ENCODE measurements at places on chromosomes 2 and 18. TPM values are rescaled to one million over a fixed set of nuclear protein-coding genes. Genes with fewer than 3 reads are reported as not detected.
A peak's percentile ranks its signal among the peaks of the same experiment; 100 is the strongest.

SERPINB10 gene
- total RNA-seq, result not detected

DNA sequence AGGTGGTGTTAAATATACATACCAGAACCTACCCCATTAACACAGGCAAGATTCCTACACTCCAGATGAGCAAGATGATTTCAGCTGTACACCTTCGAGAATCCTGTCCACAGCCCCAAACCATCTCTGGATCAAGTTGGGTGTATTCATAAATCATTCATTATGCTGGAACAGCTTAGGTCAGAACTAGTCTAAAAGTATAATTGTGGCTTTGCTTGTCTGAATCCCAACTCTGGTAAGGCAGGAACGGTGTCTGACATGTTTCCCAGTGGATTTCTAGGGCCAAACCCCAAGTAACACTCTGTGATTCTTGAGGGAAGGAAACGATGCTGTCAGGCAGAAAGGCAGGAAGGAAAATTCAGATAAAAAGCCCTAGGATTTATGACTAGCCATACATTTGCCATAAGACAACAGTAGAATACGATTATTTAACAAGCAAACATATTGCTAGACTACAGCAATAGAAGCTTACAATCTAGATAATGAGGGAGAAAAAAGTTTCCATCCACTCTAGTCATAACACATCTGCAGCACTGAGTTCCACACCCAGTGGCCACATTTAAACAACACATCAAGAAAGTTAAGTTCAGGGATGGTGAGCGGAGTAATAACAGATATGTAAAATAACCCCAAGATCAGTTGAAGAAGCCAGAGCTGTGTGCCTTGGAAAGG is 444.8 kb downstream of the RND3 start:
- no peak overlapping the region for H3K27ac ChIP-seq
- H3K4me3 ChIP-seq, result no peak overlapping the region
- no peaks in the 10 kb centered on the region for H3K27me3 ChIP-seq
- DNase-seq, result no peak
- H3K36me3 ChIP-seq, result no peaks in the 10 kb centered on the region

DNA sequence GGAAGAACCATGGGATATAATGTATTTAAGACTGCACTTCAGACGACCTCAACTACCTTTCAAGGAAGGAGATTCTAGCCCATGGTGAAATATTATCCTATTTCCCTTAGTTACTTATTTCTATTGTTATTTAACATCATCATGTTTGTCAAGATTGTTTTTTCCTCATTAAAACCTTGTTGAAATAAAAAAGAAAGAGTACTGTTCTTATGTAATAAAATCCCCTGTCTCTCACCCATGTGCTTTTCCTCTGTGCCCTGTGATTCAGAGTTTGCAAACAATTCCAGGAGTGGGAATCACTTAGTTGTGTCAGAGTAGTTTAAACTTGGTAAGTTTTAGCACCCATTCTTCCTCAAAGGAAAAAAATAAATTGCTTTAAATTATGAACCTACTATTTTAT is 43.6 kb downstream of the ERBB4 start:
- no peaks in the 10 kb centered on the region for H3K4me1 ChIP-seq
- no peaks in the 10 kb centered on the region for H3K36me3 ChIP-seq
- H3K4me3 ChIP-seq, result no peak overlapping the region
- H3K27me3 ChIP-seq, result no peaks in the 10 kb centered on the region

DNA sequence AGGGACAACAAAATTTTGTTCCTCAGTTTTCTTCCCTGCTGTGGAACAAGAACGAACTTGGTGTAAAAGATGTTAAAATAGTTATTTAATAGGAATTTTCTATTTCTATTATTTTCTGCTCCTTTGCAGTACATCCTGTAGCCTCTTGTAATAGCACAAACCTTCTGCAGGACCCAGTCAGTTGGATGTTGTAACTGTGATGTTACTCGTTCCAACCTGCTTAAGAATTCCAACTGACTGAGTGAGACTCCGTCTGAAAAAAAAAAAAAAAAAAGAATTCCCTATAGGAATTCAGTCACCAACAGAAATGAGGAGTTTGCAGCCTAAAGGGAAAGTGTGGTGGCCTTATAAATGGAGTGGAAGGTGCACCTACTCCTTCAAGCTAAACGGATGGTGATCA is 46.4 kb upstream of the CDH20 start:
- no peaks in the 10 kb centered on the region for H3K4me1 ChIP-seq
- H3K36me3 ChIP-seq, result no peaks in the 10 kb centered on the region
- DNase-seq, result no peak
- H3K27me3 ChIP-seq, result no peaks in the 10 kb centered on the region
- no peak overlapping the region for H3K4me3 ChIP-seq
- H3K27ac ChIP-seq, result no peak overlapping the region

CLEC4F gene
- total RNA-seq, result not detected

GRCh38 chr2:216879727-216880508 is 20.1 kb upstream of the TNP1 start:
- no peaks in the 10 kb centered on the region for H3K27me3 ChIP-seq
- DNase-seq, result no peak
- H3K27ac ChIP-seq, result no peak overlapping the region

- H3K36me3 ChIP-seq, result no peaks in the 10 kb centered on the region
- no peak for DNase-seq
- H3K27me3 ChIP-seq, result peaks cover 39% of the 10 kb centered on the region
- H3K4me3 ChIP-seq, result no peak overlapping the region
- H3K4me1 ChIP-seq, result no peaks in the 10 kb centered on the region
These were observed 761 bp downstream of the ST8SIA5 start for GRCh38 chr18:46756025-46756558.

GAL3ST2 gene
- 3.9 TPM for total RNA-seq

DCDC2C gene
- total RNA-seq, result not detected

LCT gene
- total RNA-seq, result not detected

GRCh38 chr2:95231723-95232122 is 24.4 kb downstream of the ZNF892 start:
- H3K4me1 ChIP-seq, result peaks cover 13% of the 10 kb centered on the region
- DNase-seq, result peak; percentile 80
- H3K4me3 ChIP-seq, result no peak overlapping the region
- no peaks in the 10 kb centered on the region for H3K36me3 ChIP-seq

Measured in PC-9 (cell line).